ENCODE measurements at places on chromosomes 3 and 15.
A peak's percentile ranks its signal among the peaks of the same experiment; 100 is the strongest.

DNA sequence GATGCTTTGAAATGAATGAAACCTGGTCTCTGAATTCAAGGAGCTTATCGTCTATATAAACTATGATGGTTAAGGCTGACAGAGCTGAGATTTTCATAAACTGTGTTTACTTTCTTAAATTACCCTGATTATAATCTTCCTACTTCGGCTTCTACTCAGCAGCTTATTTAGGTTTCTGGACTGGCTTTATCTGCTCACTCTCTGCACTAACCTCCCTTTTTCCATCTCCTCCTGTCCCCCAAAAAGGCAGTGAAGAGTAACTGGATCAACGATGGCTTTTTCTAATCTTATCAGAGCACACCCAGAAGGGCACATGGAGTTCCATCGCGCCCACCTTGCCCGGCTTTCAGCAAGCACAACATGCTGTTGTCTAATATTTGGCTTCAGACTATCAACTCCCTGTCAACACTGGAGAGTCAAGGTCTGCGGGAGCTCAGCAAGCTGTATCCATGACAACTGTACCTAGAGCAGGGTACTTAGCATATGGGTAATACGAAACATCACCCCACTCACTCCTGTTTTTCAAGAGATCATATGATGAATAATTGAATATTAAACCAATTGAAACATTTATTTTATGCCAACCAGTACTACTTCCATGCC is 417.3 kb downstream of the GABRB3 start:
- no peak for DNase-seq

DNA sequence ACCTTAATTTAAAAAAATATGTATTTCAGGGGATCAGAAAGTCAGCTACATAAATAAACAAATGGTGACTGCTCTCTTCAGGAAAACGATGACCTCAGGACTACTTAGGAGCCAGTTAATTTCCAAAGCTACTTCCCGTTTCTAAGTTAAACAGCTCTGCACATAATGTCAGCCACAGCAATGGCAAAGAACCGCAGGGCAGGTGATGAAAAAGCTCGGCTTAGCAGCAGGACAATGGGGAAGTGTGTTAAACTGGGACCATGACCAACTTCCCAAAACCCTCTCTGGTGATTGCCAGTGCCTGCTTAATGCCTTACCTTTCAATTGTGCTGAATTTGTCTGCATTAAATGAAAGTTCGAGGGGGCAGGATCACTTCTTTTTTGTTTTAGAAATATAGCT is 258.9 kb downstream of the FHIT start:
- no peak for DNase-seq

GRCh38 chr3:183386651-183387050 is 41.8 kb downstream of the MCF2L2 start:
- DNase-seq = no peak

DNA sequence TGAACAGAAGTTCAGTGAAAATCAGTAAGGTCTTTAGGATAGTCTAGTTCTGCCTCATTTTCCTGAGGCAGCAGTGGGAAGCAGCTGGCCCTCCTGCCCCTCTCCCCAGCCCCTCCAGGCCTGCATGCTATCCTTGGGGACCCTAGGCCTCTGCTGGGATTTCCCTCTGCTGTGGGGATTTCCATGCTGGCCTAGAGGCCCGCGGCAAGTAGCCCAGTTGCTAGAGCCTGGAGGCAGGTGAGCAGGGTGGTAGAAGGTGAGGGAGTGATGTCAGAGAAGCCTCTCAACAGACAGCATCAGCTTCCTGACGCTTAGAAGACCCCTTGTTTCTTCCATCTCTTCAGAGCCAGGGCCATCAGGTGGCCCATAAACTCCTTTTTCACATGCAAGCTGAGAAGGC is 305.8 kb upstream of the THBS1 start:
- no peak for DNase-seq

DNA sequence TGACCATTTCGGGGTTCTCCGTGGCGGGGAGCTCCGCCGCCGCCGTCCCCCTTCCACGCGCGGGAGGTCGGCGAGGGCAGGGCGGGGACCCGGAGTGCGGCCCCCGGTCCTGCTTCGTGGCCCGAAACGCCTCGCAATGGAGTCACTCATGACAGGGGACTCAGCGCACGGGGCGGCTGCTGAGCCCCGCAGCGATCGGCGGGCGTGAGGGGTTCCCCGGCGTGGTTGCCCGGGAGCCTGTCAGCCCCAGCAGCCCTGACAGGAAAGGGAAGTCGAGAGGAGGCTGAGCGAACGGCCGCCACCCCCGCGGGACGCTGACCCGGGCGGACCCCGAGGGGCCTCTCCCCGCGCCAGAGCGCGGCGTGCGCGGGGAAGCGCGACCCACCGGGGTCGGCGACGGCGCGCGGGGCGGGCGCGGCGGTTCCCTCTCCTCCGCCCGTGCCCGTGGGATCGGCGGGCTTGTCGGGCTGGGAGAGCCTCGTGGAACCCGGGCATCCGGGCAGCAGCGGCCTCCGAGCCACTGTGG is 564 bp upstream of the PIGZ start:
- DNase-seq = no peak

- DNase-seq = no peak
Observed at GRCh38 chr3:53255423-53255774, 423 bp downstream of the TKT start.

DNA sequence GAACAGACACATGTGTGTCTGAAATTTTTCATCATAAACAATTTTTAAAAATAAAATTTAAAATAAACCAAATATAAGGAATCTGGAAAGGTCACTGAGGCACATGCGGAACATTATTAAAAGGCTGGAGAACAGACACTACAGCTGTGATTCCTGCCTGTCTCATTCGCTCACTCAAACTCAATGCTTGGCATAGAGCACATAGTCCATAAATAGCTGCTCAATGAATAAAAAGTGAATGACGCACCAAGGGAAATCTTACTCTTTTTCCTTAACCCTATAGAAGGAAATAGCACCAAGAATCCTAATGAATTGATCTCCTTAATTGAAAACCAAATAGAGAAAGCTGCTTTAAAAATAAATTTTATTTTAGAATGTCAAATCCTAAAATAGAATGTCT is 98.4 kb downstream of the FSIP1 start:
- DNase-seq = no peak

GRCh38 chr3:88936831-88937230 is 170.6 kb upstream of the EPHA3 start:
- no peak for DNase-seq

- DNase-seq = no peak
Observed at GRCh38 chr3:170603770-170604510, 18.1 kb upstream of the SLC7A14 start.

- DNase-seq = no peak
Observed at GRCh38 chr3:187237741-187238140, 40.5 kb downstream of the RTP1 start.

- DNase-seq = no peak
Observed at GRCh38 chr3:143139762-143140161, 20.2 kb downstream of the CHST2 start.

DNA sequence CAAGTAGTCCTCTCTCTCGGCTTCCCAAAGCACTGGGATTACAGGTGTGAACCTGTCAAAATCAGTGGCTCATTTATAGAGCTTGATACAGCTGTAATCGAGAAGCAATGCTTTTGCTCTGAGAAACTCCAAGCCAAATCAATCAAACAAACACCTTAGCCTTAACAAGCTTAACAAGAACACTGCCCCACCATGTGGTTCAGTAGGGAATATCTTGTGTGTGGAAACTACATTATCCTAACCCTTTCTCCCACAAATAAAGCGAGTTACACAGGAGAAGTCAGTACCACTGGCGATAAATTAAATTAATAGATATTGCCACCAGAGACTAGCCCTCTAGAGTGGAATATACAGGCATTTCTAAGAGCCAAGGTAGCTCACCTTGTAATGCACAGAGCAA is 13.9 kb downstream of the CDAN1 start:
- no peak for DNase-seq

DNA sequence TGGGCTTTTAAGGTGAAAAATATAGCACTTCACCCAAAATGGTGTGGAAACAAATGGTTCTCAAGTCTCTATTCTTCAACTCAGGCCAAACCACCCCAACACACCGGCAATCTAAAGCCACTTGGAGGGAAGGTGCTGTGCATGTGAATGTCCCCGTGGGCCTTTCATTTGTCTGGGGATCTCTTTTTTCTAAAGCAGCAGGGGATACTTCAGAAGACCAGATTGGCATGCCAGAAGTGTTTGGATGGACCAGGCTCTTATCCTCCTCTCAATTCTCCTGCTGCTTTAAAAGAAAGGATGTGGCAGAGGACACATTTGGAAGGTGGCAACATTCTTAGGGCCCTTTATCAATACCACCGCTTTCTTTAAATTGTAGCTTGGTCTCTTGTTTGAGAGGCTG is 193.1 kb downstream of the MEIS2 start:
- no peak for DNase-seq

DNA sequence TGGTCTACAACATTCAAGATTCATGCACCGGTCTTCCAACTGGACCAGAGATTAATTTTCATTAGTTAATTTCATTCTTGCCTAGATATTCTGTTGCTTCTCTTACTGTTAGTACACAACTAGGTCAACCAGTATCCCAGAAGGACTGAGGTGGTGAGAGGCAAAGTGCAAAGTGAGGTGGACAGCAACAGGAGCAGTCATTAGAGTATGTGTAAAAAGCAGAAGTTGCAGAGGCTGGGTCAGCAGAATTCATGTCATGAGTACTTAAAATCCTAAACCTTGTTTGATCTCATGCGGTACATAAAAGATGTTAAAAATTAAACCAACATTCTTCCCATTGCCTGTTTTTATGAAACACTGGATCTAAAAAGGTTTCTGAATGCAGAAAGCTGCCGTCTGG is 46.7 kb downstream of the PARP14 start:
- no peak for DNase-seq

- peak; percentile 12 for DNase-seq
Observed at GRCh38 chr3:69250014-69250413, 127.6 kb upstream of the LMOD3 start.

DNA sequence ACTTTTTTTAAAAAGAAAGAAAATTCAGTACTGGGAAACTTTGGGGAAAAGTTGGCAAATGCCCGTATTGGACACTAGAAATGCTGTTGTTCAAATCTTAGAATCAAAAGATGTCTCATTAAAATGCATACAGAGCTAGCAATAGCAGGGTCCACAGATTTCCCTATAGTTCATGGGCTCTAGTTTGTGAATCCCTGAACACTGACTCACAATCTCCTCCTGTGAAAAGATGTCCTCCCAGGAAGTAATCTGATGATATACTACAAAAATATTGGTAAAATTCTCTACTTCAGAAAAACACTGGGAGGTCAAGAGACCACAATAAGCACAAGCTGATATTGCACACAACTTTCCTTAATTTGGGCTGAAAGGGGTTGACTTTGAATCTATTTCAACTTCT is 568.4 kb upstream of the ZNF385D start:
- no peak for DNase-seq

- no peak for DNase-seq
Observed at GRCh38 chr15:61653110-61653509, 407.1 kb downstream of the VPS13C start.

- DNase-seq = no peak
Observed at GRCh38 chr3:57974796-57975388, 33.3 kb upstream of the FLNB start.

- no peak for DNase-seq
Observed at GRCh38 chr3:94704467-94704866, 641.6 kb downstream of the NSUN3 start.

- DNase-seq = no peak
Observed at GRCh38 chr15:68228143-68228970, 1.2 kb downstream of the CLN6 start.

- DNase-seq = no peak
Observed at GRCh38 chr3:163481738-163482137, 1596.6 kb downstream of the SI start.

GRCh38 chr15:43948691-43949325 is 122.0 kb downstream of the WDR76 start:
- no peak for DNase-seq

DNA sequence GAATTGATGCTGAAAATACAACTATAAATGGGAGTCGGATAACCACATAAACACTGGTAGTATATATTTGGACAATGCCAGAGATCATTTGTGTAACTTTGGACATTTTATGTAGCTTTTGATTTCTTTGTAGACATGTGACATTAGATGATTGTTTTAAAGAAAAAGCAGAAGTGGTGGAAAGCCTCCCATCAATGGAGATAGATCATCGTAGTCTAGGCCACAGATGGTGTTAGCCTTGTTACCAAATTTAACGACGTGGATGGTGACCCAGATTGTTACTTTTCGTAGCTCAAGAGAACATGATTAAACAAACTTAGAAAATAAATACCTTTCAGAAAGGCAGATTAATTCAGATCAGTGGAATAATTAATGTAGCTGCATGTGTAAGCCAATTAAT is 8.8 kb downstream of the CACNA1D start:
- no peak for DNase-seq

DNA sequence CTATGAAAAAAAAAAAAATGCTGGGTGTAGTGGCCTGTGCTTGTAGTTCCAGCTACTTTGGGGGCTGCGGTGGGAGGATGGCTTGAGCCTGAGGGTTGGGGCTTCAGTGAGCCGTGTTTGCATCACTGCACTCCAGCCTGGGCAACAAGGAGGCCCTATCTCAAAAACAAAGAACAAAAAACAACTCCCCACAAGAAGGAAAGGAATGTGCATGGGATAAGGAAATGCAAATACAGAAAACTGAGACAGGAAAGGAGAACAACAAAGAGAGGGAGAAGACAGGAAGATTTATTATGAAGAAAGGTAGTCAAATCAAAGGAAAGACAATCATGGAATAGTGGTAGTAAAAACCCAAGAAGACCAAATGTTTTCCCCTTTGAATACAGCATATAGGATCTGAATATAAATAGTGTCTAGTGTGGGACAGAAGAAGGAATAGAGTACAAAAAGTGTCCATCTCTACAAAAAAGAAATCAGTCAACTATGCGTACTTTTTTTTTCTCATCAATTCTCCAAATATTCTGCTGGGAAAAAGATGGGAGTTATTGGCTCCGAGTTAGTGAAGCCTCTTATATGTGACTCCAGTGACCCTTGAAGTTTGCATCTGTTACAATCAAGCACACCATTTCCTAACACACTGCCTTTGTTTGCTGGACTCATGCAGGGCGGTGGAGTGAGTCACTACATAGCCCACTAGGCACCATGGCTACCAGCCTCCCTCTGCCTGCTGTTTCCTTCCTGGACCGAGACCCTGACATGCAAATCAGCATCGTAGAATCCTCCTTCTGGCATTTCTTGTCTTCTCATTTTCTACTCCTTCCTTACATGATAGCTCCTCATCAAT is 101.2 kb upstream of the PTX3 start:
- no peak for DNase-seq

DNA sequence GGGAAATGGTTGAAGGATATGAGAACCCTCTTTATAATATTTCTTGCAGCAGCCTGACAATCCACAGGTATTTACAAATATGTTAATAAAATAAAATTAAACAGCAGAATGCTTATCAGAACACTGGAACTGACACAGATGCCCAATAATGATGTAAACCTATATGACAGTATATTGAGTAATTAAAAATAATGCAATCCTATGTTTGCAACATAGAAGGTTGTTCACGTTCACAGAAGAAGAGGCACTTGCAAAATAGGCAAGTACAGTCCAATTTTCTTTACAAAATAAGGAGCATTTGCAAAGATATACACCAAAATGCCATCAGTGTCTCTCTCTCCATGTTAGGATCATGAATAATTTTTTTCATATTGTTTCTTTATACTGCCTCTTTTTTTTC is 397.0 kb upstream of the WNT5A start:
- DNase-seq = no peak
